ENCODE measurements at places on chromosomes 1 and 21.

DNA sequence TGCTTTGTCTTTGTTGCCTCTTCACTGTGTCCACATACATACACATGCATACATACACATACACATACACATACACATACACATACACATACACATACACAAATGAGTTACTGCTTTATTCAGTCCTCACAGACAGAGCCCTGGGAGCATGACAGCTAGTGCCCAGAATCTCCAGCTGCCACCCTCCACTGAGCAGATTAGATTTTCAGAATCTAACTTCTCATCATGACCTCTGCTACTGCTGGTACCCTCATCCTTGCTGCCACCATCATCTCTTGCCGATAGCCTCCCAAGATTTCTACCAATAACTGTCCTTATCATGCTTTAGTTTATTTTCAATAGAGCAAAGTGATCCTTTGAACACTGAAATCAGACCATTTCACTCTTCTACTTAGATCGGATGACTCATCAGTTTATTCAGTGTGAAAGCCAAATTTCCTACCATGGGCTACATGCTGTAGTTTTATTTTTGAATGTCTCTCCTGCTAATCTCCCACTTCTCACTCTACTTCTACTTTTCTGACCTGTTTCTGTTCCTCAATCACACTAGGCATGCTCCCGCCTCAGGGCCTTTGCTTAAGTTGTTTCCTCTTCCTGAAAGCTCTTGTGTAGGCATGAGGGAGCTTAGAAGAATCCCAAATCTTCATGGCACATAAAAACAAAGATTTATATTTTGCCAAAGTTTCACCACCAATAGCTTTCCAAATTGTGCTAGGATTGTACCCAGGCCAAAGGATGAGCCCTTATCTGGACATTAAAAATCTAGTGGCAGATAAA is 43.0 kb downstream of the ATP6V1G3 start:
- no peak for DNase-seq

- no peak for DNase-seq
These were observed 71.6 kb downstream of the COL24A1 start for GRCh38 chr1:86084998-86085397.

DNA sequence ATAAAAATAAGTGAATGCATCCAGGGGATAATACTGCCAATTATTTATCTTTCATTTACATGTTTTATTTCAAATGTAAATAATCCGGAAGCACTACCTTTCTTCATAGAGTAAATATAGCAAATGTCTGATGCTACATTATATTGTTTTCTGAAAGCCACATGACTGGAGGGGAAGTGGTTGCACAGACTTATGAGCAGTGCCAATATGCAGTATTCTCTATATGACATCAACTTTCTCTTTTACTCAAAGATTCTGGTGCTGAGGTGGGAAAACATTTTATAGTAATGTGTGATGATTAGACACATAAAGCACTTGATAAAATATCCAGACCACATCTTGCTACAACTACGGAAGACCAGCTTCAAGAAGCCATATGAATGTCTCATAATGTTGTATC is 314.7 kb downstream of the NEGR1 start:
- no peak for DNase-seq

- no peak for DNase-seq
These were observed 12.8 kb downstream of the TMCC2 start for GRCh38 chr1:205240569-205240968.

DNA sequence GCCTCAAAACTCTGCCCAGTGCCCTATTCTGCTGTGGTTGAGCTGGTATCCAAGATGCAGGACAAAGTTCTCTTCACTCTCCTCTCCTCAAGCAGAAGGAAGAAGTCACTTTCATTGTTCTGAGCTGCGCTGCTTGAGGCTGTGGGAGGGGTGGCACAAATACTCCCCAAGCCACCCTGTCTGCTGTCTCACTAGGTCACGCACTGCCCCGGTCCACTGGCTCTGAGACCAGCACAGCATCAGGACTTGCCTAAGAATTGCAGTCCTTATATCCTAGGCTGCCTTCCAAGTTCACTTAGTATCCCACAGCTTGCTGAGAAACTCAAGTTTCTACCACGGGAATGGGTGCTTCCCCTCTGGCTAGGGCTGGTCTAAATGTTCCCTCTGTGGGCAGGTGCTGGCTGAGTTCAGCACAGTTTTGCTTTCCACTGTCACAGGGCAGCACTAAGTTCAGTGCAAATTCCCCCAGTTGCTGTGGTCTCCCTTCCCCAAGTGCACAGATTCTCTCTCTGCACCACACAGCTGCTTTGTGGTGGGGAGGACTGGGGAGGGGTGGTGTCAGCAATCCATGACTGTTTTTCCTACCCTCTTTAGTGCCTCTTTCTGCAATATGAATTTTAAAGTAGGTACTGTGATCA is 32.4 kb downstream of the SLC9C2 start:
- DNase-seq: no peak

DNA sequence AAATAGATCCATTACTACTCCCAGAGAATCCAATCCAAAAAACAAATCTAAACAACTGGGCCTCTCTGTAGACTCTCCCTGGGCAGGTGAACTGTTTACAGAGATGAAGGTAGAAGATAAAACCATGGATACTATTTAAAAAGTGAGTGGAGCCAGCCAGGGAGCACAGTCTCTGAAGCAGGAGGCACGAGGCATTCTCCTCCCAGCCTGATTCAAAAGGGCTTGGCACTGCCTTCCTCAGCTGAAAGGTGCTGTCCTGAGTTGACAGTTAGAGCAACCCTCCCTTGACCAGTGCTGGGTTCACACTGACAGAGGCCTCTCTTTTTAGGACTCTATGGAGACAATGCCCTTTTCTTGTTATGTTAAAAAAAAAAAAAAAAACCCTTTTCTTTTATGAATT is 36.8 kb downstream of the HENMT1 start:
- DNase-seq: no peak

DNA sequence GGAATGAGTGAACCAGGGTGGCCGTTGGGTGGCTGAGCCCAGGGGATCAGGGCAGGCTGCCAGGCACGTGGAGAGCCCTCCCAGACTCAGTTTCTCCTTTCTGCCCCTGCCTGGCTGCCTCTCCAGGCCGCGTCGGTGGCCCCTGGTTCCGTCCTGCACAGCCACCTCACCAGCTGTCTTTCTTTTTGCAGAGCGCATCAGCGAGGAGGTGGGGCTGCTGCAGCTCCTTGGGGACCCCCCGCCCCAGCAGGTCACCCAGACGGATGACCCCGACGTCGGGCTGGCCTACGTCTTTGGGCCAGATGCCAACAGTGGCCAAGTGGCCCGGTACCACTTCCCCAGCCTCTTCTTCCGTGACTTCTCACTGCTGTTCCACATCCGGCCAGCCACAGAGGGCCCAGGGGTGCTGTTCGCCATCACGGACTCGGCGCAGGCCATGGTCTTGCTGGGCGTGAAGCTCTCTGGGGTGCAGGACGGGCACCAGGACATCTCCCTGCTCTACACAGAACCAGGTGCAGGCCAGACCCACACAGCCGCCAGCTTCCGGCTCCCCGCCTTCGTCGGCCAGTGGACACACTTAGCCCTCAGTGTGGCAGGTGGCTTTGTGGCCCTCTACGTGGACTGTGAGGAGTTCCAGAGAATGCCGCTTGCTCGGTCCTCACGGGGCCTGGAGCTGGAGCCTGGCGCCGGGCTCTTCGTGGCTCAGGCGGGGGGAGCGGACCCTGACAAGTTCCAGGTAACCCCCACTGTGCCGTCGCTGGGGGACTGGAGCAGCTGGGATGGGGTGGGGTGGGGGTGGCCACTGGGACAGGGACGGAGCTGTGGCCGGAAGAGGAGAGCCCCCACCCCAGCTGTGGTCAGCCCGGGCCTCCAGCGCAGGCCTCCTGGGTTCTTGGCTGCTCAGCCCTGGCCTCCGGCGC is 63.3 kb downstream of the COL18A1 start:
- DNase-seq: no peak

- no peak for DNase-seq
These were observed 154.5 kb upstream of the GORAB start for GRCh38 chr1:170377440-170377839.

DNA sequence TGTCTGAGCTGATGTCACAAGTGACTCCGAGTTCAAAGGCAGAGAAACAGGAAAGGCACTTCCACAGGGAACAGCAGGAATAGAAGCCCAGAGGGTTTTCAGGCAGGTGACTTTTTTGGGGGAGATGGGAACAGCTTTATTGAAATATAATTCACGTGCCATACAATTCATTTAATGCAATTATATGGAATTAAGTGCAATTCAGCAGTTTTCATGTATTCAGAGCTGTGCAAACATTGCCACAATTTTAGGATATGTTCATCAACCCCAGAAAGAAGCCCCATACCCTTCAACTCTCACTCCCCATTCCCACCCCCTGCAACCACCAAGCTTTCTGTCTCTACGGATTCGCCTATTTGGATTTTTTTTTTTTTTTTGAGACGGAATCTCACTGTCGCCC is 17.0 kb downstream of the KCNAB2 start:
- no peak for DNase-seq

GRCh38 chr21:29939104-29939923 is 482 bp downstream of the GRIK1 start:
- DNase-seq: no peak

GRCh38 chr1:119720866-119721440 is 9.2 kb downstream of the PHGDH start:
- DNase-seq: no peak

DNA sequence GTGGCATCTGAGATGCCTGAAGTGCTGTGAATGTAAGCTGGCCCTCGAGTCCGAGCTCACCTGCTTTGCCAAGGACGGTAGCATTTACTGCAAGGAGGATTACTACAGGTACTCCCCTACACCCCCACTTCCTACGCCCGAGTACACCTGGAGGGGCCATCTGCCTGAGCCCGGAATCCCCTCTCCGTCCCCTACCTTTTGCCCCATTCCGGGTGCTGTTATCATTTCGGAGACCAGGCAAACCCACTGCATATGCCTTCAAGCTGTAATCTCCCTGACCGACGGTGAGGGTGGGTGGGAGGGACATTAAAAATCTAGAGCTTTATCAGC is 2.9 kb downstream of the LHX9 start:
- DNase-seq: no peak

DNA sequence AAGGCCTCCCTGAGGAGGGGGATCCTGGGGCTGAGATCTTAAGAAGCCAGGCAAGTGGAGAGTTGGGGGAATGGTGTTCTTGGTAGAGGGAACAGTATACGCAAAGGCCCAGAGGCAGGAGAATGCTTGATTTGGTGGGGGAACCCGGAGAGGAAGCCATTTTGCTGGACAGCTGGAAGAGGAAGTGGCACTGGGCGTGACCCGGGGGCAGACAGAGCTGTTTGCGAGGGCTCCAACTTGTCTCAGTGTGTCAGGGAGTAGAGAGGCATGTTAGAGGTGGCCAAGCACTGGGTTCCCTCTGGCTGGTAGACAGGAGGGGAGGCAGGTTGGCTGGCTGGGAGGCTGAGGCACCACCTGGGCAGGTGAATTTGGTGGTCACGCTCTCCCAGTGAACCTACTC is 96.3 kb upstream of the ACTL8 start:
- DNase-seq: no peak

DNA sequence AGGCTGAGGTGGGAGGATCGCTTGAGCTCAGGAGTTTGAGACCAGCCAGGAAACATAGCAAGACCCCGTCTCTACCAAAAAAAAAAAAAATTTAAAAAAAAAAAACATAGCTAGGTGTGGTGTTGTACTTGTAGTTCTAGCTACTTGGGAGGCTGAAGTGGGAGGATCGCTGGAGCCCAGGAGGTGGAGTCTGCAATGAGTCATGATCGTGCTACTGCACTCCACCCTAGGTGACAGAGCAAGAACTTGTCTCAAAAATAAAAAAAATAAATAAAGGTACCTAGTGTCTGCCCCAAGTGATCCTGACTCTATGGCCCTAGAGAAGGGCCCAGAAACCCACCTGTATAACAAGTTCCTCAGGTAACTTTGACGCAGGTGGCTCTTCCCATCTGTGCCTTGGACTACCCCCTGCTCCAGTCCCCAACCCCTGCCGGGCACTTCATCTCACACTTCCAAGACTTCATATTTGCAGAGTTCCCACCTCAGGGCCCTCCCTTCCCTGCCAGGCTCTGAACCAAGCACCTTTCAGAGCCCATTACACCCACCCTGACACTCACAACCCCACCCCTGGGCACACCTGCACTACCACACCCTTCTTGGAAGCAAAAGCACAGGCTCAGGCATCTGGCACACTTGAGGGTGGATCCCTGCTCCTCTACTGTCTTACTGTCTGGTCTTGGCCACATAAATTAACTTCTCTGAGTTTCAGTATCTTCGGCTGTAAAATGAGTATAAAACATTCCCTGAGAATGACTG is 80.2 kb upstream of the KLHDC7A start:
- no peak for DNase-seq

GRCh38 chr1:157124855-157125254 is 13.3 kb downstream of the ETV3 start:
- no peak for DNase-seq

GRCh38 chr1:78779831-78780230 is 130.2 kb downstream of the IFI44 start:
- no peak for DNase-seq

GRCh38 chr1:180243517-180244221 is 13.6 kb downstream of the LHX4 start:
- no peak for DNase-seq

- no peak for DNase-seq
These were observed 1.1 kb upstream of the PCAT6 start for GRCh38 chr1:202809597-202810159.

DNA sequence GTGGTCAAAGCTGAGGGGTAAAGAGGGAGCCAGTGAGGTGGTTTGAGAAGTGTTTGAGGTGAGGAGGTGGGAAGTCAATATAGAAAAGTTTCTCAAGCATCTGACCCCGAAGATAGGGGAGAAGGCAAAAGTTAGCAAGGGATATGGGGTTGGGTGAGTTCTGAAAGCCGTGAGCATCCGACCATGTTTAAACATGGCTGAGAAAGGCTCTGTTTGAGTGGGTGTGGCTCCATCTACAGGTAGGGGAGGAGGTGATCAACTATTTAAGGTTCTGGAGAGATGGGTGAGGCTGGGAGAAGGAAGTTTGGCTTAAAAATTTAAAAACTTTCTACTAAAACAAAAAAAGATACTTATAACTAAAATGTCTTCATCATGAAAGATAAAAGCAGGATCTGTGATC is 273.8 kb downstream of the KCNJ6 start:
- DNase-seq: no peak

DNA sequence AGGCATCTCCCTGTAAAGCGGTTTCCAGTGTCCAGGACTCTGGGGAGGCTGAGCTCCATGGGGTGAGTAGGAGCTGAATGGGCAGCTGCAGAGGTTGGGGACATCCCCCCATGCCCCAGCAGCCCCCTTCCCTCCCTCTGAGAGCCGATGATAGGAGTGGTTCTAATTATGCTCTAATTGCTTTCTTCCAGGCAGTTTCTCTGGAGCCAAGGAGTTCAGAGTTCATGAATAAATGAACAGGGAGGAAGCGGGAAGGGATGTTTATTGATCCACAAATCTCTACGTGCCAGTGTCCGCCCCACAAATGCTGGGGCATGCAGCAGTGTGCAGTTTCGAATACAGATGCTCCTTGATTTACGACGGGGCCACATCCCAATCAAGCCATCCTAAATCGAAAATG is 15.6 kb downstream of the NKAIN1 start:
- DNase-seq: no peak

GRCh38 chr1:23168079-23168444 is 594 bp downstream of the LUZP1 start:
- DNase-seq: no peak

GRCh38 chr1:54136269-54136896 is 16.4 kb downstream of the CDCP2 start:
- no peak for DNase-seq
